ENCODE measurements at places on chromosomes 4 and X.

DNA sequence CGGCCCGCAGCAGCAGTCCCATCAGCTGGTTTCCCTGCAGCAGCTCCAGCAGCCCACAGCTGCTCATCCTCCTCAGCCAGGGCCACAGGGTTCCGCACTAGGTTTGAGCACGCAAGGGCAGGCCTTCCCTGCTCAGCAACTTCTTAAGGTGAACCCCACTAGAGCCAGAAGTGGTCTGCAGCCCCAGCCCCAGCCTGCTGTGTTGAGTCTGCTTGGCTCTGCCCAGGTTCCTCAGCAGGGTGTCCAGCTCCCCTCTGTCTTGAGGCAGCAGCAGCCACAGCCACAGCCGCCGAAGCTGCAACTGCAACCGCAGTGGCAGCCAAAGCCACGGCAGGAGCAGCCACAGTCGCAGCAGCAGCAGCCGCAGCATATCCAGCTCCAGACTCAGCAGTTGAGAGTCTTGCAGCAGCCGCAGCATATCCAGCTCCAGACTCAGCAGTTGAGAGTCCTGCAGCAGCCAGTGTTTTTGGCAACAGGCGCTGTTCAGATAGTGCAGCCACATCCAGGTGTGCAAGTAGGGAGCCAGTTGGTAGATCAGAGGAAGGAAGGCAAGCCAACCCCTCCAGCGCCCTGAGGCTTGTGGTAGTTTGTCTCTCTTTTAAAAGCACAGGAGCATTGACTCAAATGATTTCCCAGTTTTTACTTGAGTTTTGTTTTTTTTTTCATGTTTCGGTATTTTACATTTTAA is 4.6 kb downstream of the SUPT20HL1 start:
- H3K36me3 ChIP-seq: no peaks in the 10 kb centered on the region
- DNase-seq: no peak
- H3K4me3 ChIP-seq: no peak overlapping the region
- H3K27me3 ChIP-seq: no peaks in the 10 kb centered on the region
- no peaks in the 10 kb centered on the region for H3K4me1 ChIP-seq

GRCh38 chr4:8517946-8518345 is 62.2 kb upstream of the GPR78 start:
- H3K4me1 ChIP-seq: no peaks in the 10 kb centered on the region
- H3K36me3 ChIP-seq: peaks cover 2% of the 10 kb centered on the region
- H3K27me3 ChIP-seq: no peaks in the 10 kb centered on the region

DNA sequence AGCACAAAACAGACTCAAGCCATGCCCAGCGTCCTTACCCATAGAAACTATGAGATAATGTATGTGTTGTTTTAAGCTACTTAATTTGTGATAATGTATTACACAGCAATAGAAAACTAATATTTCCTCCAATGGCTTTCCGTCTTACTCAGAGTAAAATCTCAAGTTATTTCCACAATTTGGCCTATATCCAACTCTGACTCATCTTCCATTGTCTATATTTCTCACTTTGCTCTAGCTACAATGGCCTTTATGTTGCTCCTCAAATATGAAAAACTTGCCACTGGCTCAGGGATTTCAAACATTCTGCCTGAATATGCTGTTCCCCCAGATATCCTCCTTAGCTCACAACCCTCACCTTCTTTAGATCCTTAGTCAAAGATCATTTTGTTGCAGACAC is 31.6 kb downstream of the IQCM start:
- no peaks in the 10 kb centered on the region for H3K36me3 ChIP-seq
- no peaks in the 10 kb centered on the region for H3K27me3 ChIP-seq
- no peak overlapping the region for H3K4me3 ChIP-seq
- no peaks in the 10 kb centered on the region for H3K4me1 ChIP-seq

DNA sequence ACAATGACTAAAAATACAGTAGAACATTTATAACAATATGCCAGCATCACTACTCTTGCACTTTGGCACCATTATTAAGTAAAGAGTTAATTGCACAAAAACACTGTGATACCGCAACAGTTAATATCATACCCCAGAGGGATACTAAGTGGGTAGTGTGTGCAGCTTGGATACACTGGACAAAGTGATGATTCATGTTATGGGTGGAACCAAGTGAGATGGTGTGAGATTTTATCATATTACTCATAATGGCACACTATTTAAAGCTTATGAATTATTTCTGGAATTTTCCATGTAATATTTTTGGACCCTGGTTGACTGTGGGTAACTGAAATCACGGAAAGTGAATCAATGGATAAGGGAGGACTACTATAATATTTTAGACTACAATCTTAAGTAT is 265.3 kb downstream of the PCDH18 start:
- H3K4me3 ChIP-seq: no peak overlapping the region
- no peaks in the 10 kb centered on the region for H3K36me3 ChIP-seq
- no peak overlapping the region for H3K27ac ChIP-seq
- H3K4me1 ChIP-seq: no peaks in the 10 kb centered on the region

DNA sequence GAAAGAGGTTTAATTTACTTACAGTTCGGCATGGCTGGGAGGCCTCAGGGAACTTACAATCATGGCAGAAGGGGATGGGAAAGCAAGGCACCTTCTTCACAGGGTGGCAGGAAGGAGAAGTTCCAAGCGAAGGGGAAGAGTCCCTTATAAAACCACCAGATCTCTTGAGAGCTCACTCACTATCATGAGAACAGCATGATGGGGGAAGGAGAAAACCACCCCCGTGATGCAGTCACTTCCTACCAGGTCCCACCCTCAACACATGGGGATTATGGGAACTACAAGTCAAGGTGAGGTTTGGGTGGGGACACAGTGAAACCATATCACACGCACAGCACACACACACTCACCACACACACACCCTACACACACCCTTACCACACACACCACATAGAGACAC is 104.3 kb downstream of the DCTD start:
- H3K36me3 ChIP-seq: peaks cover 2% of the 10 kb centered on the region
- peaks cover 12% of the 10 kb centered on the region for H3K4me1 ChIP-seq
- H3K27ac ChIP-seq: no peak overlapping the region
- H3K4me3 ChIP-seq: no peak overlapping the region
- H3K27me3 ChIP-seq: no peaks in the 10 kb centered on the region

- peaks cover 23% of the 10 kb centered on the region for H3K36me3 ChIP-seq
- DNase-seq: no peak
- H3K27ac ChIP-seq: peak overlapping the region; percentile 99
- peak overlapping the region; percentile 93 for H3K4me3 ChIP-seq
Measured at GRCh38 chr4:25160714-25161592, 704 bp upstream of the SEPSECS start.

- H3K4me1 ChIP-seq: no peaks in the 10 kb centered on the region
- DNase-seq: no peak
- no peak overlapping the region for H3K27ac ChIP-seq
- H3K27me3 ChIP-seq: no peaks in the 10 kb centered on the region
Measured at GRCh38 chr4:71472946-71473345, 134.1 kb downstream of the SLC4A4 start.

- no peaks in the 10 kb centered on the region for H3K27me3 ChIP-seq
- no peaks in the 10 kb centered on the region for H3K36me3 ChIP-seq
- H3K4me1 ChIP-seq: no peaks in the 10 kb centered on the region
- H3K4me3 ChIP-seq: no peak overlapping the region
- no peak overlapping the region for H3K27ac ChIP-seq
- no peak for DNase-seq
Measured at GRCh38 chrX:33134164-33134563, 77.2 kb downstream of the DMD start.

DNA sequence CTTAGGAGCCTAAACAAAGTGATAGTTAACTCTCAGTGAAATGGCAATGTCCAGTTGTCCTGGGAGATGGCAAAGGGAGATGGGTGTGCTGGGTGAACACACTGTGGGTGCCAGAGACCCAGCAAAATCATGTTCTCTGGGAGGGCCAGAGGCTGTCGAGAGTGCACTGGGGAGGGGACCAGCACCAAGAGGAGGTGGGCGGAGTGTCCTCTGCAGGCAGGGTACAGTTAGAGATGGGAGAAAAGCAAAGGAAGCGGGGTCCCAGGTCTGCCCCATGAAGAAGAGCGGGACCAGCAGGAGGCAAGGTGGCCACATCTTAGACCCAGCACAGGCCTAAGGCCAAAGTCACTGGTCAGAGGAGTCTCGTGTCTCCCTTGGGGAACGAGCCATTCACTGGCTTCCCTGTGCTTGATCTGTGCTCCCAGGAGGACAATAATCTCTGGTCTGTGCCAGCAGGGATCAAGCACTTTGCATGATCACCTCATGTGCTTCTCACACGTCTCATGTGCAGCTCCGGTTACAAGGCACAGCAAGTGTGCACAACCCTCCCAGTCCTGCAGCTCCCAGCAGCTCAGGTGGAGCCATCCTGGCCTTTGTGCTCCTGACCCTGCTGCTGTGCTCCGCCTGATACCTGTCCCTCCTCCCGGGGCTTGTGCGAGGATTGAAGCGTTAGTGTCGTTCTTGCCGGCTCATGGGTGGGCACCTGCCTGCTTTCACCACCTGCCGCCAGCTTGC is 100.9 kb downstream of the FAM53A start:
- H3K4me1 ChIP-seq: peaks cover 4% of the 10 kb centered on the region
- H3K27ac ChIP-seq: no peak overlapping the region
- no peak overlapping the region for H3K4me3 ChIP-seq
- H3K36me3 ChIP-seq: no peaks in the 10 kb centered on the region
- DNase-seq: no peak

DNA sequence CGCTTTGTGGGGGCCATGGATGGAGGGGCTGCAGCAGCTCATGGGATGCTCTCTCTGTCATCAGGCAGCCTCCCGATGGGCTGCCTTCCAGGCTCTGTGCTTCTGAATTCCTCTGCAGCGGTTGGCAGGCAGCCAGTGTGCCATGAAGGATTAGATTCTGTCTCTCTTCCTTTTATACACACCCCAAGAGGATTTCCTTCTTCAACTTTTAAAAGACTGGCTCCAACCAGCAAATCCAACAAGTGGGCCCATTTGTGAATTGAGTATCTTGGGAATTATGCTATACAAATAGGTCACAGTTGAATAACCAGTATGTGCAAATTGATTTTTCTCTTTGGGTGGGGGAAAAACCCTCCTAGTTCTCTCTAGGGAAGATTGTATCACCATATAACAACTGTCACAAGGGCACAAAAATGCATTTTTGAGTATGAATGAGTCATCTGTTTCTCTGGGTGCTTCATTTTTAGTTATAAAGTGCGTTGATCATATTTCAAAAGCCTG is 96.8 kb upstream of the FAT1 start:
- DNase-seq: no peak
- no peak overlapping the region for H3K4me3 ChIP-seq
- H3K36me3 ChIP-seq: no peaks in the 10 kb centered on the region
- no peak overlapping the region for H3K27ac ChIP-seq
- peaks cover 3% of the 10 kb centered on the region for H3K27me3 ChIP-seq
